ENCODE measurements at places on chromosomes 3 and 15.

GRCh38 chr3:99482191-99482590, 156.2 kb upstream of the COL8A1 start:
- no peak overlapping the region for H3K27ac ChIP-seq
- H3K27me3 ChIP-seq = no peaks in the 10 kb centered on the region
- H3K36me3 ChIP-seq = no peaks in the 10 kb centered on the region

- no peak overlapping the region for H3K27ac ChIP-seq
- DNase-seq = no peak
- no peaks in the 10 kb centered on the region for H3K4me1 ChIP-seq
- no peaks in the 10 kb centered on the region for H3K27me3 ChIP-seq
- H3K4me3 ChIP-seq = no peak overlapping the region
Measured at GRCh38 chr3:111910806-111911205, 51.7 kb downstream of the PHLDB2 start.

DNA sequence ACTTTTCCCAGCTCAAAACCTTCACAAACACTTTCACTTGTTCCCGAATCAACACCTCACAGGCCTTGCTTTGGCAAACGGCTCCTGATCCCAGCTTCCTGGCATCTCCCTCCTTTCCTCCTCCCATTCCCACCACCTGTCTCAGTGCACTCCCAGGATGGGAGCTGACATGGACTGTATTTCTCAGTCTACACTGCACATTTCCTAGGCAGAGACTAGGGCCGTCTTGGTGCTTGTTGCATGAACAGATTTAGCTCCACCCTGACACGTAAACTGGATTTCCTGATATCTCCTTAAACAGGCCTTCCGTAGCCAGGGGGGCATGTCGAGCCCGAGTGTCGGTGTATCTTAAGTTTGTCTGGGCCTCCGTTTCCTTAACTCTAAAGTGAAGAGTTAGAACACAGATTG, 790 bp upstream of the WHAMM start:
- H3K4me3 ChIP-seq = no peak overlapping the region
- peaks cover 9% of the 10 kb centered on the region for H3K36me3 ChIP-seq
- peaks cover 22% of the 10 kb centered on the region for H3K4me1 ChIP-seq
- peak overlapping the region; percentile 100 for H3K27ac ChIP-seq

DNA sequence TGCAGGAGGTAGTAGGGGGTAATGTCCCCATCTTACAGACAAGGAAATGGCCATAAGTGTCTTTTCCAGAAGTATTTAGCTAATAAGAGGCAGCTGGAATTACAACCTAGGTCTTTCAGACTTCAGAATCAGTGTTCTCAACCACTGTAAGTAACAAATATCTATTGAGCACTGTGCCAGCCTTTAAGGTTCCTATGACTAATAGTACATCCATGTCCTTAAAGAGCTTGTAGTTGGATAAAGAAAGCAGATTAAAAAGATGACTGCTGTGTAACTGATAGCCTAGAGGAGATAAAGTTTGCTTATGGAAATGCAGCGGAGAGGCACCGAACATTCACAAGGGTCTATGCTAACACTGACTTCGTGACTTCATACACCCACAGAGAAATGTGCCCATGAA, 136.0 kb downstream of the KCNMB2 start:
- no peaks in the 10 kb centered on the region for H3K27me3 ChIP-seq
- no peak for DNase-seq

DNA sequence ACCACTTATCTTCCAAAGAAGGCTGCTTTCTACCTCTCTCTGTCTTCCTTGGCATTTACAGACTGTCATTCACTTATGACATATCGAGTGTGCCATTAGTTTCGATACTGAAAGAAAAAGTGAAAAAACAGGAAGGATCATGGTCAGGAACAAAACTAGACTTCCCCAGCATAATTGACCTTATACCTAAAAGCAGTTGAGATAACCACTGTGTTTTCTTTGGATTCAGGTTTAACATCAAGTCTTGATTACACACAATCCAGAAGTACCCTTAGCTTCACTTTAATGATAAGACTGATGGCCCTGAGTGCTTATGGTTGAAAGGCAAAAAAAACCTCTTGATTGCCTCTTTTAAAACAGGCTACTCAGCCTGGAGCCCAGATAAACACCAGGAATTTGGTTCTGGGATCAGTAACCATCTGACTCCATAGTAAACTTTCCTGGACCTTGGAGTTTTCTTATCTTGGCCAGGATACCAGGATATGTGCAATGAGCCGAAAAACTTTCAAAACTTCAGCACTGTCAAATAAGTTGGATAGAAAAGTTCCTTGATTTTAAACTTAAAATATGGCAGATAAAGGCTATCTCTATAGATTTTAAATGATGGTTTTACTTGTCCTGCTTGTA, 5.0 kb upstream of the UACA start:
- no peak overlapping the region for H3K27ac ChIP-seq
- H3K4me3 ChIP-seq = no peak overlapping the region
- H3K36me3 ChIP-seq = no peaks in the 10 kb centered on the region
- no peaks in the 10 kb centered on the region for H3K27me3 ChIP-seq
- peaks cover 4% of the 10 kb centered on the region for H3K4me1 ChIP-seq
- DNase-seq = no peak

GRCh38 chr3:17243621-17244020, 358.9 kb downstream of the PLCL2 start:
- no peak for DNase-seq
- H3K27me3 ChIP-seq = no peaks in the 10 kb centered on the region
- no peaks in the 10 kb centered on the region for H3K36me3 ChIP-seq

- no peak for DNase-seq
- H3K27me3 ChIP-seq = no peaks in the 10 kb centered on the region
- no peaks in the 10 kb centered on the region for H3K4me1 ChIP-seq
- no peak overlapping the region for H3K4me3 ChIP-seq
Measured at GRCh38 chr15:22945071-22945470, 35.1 kb downstream of the CYFIP1 start.

GRCh38 chr3:108605491-108605890, 16.0 kb downstream of the DZIP3 start:
- H3K27me3 ChIP-seq = no peaks in the 10 kb centered on the region
- peaks cover 46% of the 10 kb centered on the region for H3K4me1 ChIP-seq
- H3K36me3 ChIP-seq = no peaks in the 10 kb centered on the region
- DNase-seq = no peak
- no peak overlapping the region for H3K4me3 ChIP-seq

DNA sequence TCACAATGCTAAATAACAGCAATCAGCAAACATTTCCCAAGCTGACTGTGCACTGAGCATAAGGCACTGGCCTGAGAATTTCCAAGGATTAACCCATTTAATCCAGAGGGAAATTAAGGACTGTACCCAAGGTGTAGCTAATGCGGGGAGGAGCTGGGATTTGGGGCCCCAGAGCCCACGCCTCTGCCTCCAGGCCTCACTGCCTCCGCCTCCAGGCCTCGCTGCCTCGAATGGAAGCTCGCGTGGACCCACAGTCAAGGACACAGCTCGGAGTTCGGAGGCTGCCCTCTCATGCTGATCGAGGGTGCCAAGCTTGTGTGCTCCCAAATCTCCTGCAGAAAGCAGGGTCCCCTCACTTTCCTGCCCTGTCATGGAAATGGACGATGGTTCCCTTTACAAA, 76.5 kb upstream of the SNRPA1 start:
- no peak overlapping the region for H3K27ac ChIP-seq
- H3K4me3 ChIP-seq = no peak overlapping the region
- DNase-seq = no peak

DNA sequence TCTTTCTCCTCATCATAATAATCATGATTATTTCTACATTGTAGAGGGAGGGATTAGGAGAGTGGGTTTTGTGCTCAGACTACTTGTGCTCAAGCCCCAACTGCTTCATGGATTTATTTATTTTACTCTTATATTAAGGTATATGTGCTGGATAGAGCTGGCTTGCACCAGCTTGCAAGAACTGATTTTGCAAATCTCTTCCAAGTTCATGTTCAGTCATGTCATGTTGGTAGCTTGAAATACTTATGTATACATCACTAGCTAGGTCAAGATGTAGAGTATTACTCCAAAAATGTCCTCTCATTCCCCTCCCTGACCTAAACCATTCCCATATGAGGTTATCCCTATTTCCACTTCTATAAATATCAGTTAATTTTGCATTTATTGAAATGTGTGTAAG, 293.9 kb upstream of the RBMS3 start:
- no peak overlapping the region for H3K4me3 ChIP-seq
- DNase-seq = no peak
- no peaks in the 10 kb centered on the region for H3K36me3 ChIP-seq
- H3K27ac ChIP-seq = no peak overlapping the region
- no peaks in the 10 kb centered on the region for H3K27me3 ChIP-seq
- H3K4me1 ChIP-seq = no peaks in the 10 kb centered on the region

- no peaks in the 10 kb centered on the region for H3K36me3 ChIP-seq
- H3K27me3 ChIP-seq = no peaks in the 10 kb centered on the region
- H3K27ac ChIP-seq = no peak overlapping the region
Measured at GRCh38 chr15:85854345-85855097, 59.8 kb upstream of the KLHL25 start.

GRCh38 chr15:53880357-53880756, 97.9 kb upstream of the UNC13C start:
- no peaks in the 10 kb centered on the region for H3K4me1 ChIP-seq
- H3K4me3 ChIP-seq = no peak overlapping the region
- no peak for DNase-seq
- H3K36me3 ChIP-seq = no peaks in the 10 kb centered on the region
- no peaks in the 10 kb centered on the region for H3K27me3 ChIP-seq

DNA sequence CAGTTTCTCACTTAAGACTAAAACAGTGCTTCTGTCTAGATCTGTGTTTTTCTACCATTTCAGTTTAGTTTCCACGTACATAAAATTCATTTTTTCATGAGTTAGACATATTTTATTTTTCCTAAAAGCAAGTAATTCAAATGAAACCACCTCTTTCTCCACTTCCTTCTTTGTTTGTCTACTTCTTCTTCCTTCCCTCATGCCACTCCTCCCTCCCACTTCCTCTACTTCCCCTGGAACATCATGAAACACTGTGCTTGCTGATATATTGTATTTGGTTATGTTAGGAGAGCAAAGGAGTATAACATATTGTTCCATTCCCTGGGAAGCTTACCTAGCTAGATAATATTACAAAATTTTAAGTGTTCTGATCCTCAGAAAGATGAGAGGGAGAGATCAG, 36.7 kb upstream of the GOLGA8B start:
- no peak overlapping the region for H3K4me3 ChIP-seq
- no peaks in the 10 kb centered on the region for H3K4me1 ChIP-seq
- no peak overlapping the region for H3K27ac ChIP-seq
- H3K36me3 ChIP-seq = no peaks in the 10 kb centered on the region
- no peak for DNase-seq
- H3K27me3 ChIP-seq = no peaks in the 10 kb centered on the region

- no peak for DNase-seq
- H3K4me1 ChIP-seq = no peaks in the 10 kb centered on the region
- H3K36me3 ChIP-seq = peaks cover 29% of the 10 kb centered on the region
- H3K4me3 ChIP-seq = no peak overlapping the region
- no peak overlapping the region for H3K27ac ChIP-seq
Measured at GRCh38 chr3:37031096-37031682, 37.9 kb downstream of the MLH1 start.

- H3K27ac ChIP-seq = no peak overlapping the region
- no peaks in the 10 kb centered on the region for H3K27me3 ChIP-seq
Measured at GRCh38 chr3:155323063-155323666, 29.7 kb upstream of the STRIT1 start.

GRCh38 chr3:128322030-128323022, 144.4 kb downstream of the DNAJB8 start:
- H3K4me1 ChIP-seq = peaks cover 54% of the 10 kb centered on the region
- H3K36me3 ChIP-seq = no peaks in the 10 kb centered on the region
- H3K27me3 ChIP-seq = no peaks in the 10 kb centered on the region
- peak overlapping the region; percentile 78 for H3K27ac ChIP-seq
- H3K4me3 ChIP-seq = no peak overlapping the region

DNA sequence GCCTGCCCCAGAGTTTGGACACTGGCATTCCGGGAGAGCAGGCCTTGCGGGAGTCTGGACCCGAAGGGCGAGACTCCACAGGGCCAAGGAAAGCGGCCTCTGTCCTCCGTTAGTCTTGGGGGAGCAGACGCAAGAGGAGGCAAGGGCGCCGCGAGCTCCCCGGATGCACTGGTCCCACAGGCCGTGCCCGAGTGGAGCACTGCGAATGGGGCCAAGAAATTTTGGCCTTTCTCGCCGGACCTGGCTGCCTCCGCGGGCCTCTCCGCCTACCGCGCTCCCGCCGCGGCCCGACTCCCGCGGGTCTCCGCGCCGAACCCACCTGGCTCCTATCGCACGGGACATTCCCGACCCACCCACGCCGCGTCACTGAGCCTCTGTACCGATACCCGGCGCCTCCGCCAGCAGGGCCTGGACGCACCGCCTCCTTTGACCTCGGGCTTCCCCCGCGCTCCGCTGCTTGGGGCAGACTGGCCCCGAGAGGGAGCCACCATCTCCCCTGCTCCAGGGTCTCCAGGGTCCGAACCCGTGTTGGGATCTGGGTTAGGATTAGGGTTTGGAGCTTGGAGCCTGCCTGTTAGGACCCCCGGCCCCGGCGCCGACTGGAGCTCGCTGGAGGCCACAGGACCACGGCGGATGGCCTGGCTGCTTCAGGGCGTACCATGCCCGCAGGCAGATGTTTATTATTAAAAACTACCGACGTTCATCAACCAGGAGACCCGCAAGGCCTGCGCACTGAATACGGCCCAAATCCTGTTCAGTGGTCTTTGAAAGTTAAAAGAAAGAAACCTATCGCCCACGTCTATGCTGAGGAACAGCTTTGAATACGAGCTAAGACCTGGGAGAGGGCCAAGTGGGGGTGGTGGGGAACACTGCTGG, 11.7 kb downstream of the SHOX2 start:
- H3K4me1 ChIP-seq = peaks cover 11% of the 10 kb centered on the region
- H3K27ac ChIP-seq = no peak overlapping the region
- H3K27me3 ChIP-seq = peaks cover 25% of the 10 kb centered on the region
- H3K4me3 ChIP-seq = no peak overlapping the region
- DNase-seq = peak; percentile 22

DNA sequence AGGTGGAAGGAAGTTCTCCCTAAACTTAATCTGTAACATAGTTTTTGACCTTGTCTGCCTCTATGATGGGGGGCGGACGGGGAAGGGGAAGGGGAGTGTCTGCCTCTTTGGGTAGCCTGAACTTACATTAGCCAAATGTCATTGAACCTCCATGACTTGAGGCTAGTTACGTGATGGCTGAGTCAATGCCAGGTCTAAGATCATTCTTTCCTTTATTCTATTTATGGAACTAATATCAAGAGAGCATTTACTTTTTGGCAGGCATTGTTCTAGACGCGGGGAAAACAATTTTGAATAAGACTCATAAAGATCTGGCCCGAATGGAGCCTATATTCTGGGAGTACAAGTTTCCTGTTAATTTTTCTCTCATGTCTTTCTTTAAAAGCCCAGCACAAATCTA, 340.7 kb upstream of the C2CD4B start:
- no peaks in the 10 kb centered on the region for H3K36me3 ChIP-seq
- no peak for DNase-seq
- no peaks in the 10 kb centered on the region for H3K4me1 ChIP-seq
- no peak overlapping the region for H3K4me3 ChIP-seq

- H3K36me3 ChIP-seq = no peaks in the 10 kb centered on the region
- DNase-seq = no peak
- H3K4me3 ChIP-seq = no peak overlapping the region
- no peaks in the 10 kb centered on the region for H3K27me3 ChIP-seq
- no peak overlapping the region for H3K27ac ChIP-seq
Measured at GRCh38 chr3:55331524-55331923, 155.6 kb downstream of the WNT5A start.

Data from naive thymus-derived CD4-positive, alpha-beta T cell (primary cell).